Ascending aorta (tissue), 2 donors: ENCODE measurements at places on chromosomes 2 and 18. TPM values are rescaled to one million over a fixed set of nuclear protein-coding genes. Genes with fewer than 3 reads are reported as not detected.

The RPS27A gene
- 262 TPM for total RNA-seq

The RAD51AP2 gene
- total RNA-seq: not detected

The TEX44 gene
- not detected for total RNA-seq

The EGR4 gene
- total RNA-seq: not detected

The DPP10 gene
- not detected for total RNA-seq

DNA sequence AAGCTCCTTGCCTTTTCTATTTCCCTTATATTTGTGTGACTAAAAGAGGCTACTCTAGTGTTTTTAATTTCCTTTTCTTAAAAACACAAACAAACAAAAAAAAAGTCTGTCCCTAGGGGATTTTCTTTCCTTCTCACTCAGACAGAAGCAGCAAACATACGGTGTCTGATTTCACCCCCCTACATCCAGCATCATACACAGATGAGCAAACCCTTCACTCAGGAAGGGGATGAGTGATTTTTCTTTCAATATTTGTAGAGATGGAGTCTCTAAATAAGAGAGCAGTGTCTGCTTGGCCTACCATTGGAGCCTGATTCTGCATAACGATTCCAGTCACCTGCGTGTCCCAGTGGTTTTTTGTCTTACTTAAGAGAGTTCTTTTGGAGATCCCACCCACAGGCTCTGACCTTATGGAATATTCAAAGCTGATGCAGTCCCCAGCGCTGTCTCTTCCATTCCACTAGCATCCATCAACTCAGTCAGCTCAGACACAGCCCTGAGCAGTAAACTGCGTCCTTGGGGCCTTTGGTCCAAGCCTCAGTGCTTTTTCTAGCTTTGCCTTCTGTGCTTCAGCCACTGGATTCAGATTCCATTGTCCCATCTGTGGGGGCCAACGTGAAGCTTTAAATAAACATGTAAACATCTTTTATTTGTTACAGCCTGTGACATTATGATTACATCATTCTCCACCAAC is 52.6 kb upstream of the TPO start:
- H3K36me3 ChIP-seq: no peaks in the 10 kb centered on the region
- DNase-seq: no peak
- no peak overlapping the region for H3K4me3 ChIP-seq
- no peaks in the 10 kb centered on the region for H3K27me3 ChIP-seq

DNA sequence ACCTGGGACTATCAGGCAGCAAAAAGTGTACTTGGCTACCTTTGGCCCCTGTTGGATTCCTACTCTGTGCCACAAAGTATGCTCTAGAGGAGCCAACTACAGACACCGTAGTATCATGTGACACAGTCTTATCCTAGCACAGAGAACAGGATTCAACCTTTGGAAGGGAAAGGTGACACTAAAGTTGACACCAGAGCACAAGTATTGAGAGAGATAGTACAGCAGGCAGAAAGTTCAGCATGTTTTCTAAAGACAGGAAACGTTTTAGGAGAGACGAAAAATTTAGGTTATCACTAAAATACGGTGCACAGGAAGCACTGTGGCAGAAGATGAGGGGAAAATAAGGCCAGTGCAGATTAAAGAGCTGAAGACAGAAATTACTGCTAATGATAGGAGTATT is 18.6 kb downstream of the SMAD2 start:
- H3K4me1 ChIP-seq: peaks cover 3% of the 10 kb centered on the region
- no peak for DNase-seq
- H3K27ac ChIP-seq: peak overlapping the region; percentile 26
- H3K36me3 ChIP-seq: no peaks in the 10 kb centered on the region

GRCh38 chr2:10720947-10721395 is 459 bp upstream of the ATP6V1C2 start:
- H3K4me3 ChIP-seq: peak overlapping the region; percentile 74
- no peaks in the 10 kb centered on the region for H3K27me3 ChIP-seq
- peaks cover 31% of the 10 kb centered on the region for H3K4me1 ChIP-seq
- DNase-seq: no peak
- no peak overlapping the region for H3K27ac ChIP-seq

GRCh38 chr18:61669320-61669719 is 223.5 kb downstream of the RNF152 start:
- H3K27ac ChIP-seq: no peak overlapping the region
- no peak overlapping the region for H3K4me3 ChIP-seq
- no peaks in the 10 kb centered on the region for H3K27me3 ChIP-seq
- H3K4me1 ChIP-seq: peaks cover 7% of the 10 kb centered on the region
- no peak for DNase-seq
- no peaks in the 10 kb centered on the region for H3K36me3 ChIP-seq

DNA sequence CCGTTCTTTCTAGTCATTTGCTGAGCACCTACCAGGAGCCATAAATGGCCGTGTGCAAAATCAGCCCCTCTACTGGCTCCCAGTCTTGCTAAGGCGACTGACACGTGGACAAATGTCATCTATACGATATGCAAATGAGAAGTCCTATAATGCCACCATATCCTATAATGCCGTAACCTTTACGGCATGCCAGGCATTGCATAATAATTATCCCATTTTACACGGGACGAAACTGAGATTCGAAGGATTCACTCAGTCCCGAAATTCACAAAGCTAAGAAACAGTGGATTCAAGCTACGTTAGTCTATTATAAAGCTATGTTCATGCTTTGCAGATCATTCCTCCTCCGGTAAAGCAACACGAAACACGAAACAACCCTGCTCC is 34.1 kb upstream of the RNF149 start:
- DNase-seq: no peak
- H3K4me3 ChIP-seq: no peak overlapping the region
- no peaks in the 10 kb centered on the region for H3K4me1 ChIP-seq
- no peaks in the 10 kb centered on the region for H3K27me3 ChIP-seq
